ENCODE measurements at places on chromosomes 16 and 17.

GRCh38 chr16:88792078-88792550 lies 7.1 kb upstream of the PIEZO1 start:
- DNase-seq, result no peak

- DNase-seq, result no peak
Measured at GRCh38 chr17:21495281-21495680, 119.1 kb downstream of the KCNJ12 start.

- no peak for DNase-seq
Measured at GRCh38 chr17:73271072-73271471, 9.4 kb upstream of the CPSF4L start.

DNA sequence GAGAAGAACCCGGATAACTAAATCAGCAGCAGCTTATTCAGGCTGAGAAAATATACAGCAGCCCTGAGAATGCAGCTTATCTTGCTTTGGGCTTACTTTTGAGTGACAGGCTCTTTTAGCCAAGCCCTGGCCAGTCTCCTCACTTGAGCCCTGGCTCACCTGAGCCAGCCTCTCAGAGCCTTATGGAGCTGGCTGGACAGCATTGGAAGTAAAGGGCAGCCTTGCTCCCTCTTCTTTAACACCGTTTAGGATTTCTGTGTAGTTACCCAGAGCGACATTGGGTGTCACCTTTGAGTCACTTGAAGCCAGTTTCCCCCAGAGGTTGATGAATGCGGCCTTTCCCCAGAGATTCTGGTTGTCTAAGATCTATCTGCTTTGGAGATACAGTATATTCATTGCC lies 7.7 kb upstream of the NPIPB2 start:
- DNase-seq, result peak; percentile 34

GRCh38 chr16:77408607-77409006 lies 26.2 kb downstream of the ADAMTS18 start:
- no peak for DNase-seq

- no peak for DNase-seq
Measured at GRCh38 chr17:73835605-73836004, 191.4 kb upstream of the SDK2 start.

DNA sequence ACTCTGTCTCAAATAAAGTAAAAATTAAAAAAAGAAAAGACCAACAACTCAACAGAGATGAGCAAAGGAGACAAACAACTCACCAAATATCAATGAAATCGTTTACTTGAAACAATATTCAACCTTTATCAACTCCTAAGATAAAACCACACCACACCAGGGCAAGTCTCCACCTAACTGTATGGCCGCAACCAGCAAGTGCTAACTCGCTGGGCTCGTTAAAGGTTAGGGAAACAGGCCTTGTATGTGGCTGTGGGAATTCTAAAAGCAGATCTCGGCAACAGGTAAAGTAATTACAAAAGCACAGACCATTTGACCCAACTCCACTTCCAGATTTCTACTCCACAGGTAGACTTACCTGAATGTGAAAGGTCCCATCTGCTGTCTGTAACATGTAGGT lies 9.3 kb downstream of the ZCCHC14 start:
- no peak for DNase-seq

GRCh38 chr17:19719355-19720209 lies 3.2 kb upstream of the SLC47A2 start:
- DNase-seq, result no peak

DNA sequence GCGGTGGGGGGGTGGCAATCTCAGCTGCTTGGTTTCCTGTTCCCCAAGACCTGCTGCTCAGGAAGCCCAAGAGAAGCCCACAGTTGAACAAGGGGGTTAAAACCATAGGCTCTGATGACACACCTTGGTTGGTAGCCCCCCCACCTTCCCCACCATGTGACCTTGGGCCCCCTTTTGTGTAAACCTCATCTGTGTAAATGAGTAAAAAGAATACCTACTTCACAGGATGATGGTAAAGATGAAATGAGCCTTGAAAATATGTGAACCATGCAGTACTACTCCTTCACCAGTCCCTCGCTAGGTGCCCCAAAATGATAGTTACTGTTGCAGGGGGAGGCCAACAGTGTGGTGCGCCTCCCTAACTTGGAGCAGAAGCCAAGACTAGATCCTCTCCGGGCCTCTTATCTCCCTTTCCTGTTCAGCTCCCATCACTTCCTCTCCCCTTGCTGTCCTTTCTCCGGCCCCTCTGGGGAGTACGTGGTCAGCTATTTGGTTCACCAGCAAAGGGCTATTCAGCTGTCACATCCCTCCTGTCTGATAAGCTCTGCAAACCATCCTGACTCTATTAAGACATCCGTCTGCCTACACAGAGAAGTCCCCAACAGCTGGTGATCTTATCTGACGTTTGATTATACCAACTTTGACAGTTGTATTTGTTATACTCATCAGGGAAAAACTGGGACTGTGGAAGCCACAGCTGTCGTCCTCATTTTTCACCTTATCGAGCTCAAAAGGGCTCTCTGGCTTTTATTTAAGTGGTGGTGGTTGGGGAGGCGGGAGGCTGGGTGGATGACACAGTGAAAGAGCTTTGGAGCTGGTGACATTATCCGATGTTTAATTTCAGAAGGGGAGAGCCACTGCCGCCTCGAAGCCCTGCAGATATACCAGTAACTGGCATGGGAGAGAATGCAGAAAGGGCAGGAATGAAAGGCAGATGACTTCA lies 19.9 kb downstream of the DCAKD start:
- no peak for DNase-seq

DNA sequence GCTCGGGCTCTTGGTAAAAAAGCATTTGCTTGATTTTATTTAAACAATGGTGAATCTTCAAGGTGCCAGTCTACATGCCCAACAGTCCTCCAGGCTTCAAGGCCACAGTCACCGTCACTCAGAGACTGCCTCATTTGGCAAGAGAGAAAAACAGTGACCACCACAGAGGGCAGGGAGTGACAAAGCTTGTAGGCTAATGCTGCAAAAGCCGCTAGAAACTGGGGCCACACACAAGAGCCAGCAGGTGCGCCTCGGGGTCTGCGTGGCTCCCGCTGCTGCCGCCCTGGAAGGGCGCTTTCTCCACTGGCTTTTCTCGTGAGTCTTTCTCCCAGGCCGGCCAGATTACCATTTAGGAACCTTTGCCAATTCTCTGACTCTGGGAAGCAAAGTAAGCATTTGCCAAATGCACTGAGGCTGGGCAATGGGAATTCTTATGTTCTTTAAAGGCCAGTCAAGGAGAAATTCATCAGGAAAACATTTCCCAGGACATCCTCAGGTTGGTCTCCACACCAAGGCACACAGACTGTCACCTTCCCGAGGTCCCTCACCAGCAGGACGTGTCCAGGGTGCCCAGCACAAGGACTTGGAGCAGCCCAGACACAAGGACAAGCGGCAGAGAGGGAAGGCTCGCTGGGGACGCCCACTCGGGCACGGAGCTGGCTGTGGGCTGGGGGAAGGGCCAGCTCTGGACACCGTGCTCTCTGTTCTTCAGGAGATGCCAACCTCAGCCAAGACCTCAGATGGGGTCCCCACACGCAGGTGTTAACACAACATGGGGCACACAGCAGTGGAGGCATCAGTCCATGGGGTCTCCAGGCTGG lies 12.5 kb upstream of the C16orf95 start:
- no peak for DNase-seq

DNA sequence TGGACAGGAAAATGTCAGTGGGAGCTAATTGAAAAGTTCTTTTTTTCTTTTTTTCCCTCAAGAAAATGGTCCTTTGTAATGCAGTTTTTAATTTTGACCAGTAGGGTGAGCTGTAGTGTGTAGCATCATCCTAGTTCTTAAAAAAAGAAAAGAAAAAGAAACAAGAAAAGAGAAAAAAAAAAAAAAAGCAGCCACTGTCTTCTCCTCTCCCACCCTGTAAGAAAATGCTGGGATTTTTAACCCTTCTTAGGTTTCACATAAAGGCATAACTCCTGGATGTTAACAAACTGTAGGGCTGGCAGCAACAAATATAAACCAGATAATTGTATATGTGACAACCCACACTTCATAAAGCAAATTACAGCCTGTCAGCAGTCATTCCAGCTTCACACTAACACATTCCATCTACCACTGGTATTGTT lies 78.1 kb downstream of the SKAP1 start:
- DNase-seq, result no peak

GRCh38 chr16:57630931-57631845 lies 2.8 kb downstream of the ADGRG1 start:
- DNase-seq, result no peak

- DNase-seq, result no peak
Measured at GRCh38 chr17:38705523-38705802, 390 bp downstream of the MLLT6 start.

- DNase-seq, result no peak
Measured at GRCh38 chr16:15975172-15975571, 25.8 kb downstream of the ABCC1 start.

- DNase-seq, result no peak
Measured at GRCh38 chr17:52027620-52028295, 130.8 kb downstream of the CA10 start.

DNA sequence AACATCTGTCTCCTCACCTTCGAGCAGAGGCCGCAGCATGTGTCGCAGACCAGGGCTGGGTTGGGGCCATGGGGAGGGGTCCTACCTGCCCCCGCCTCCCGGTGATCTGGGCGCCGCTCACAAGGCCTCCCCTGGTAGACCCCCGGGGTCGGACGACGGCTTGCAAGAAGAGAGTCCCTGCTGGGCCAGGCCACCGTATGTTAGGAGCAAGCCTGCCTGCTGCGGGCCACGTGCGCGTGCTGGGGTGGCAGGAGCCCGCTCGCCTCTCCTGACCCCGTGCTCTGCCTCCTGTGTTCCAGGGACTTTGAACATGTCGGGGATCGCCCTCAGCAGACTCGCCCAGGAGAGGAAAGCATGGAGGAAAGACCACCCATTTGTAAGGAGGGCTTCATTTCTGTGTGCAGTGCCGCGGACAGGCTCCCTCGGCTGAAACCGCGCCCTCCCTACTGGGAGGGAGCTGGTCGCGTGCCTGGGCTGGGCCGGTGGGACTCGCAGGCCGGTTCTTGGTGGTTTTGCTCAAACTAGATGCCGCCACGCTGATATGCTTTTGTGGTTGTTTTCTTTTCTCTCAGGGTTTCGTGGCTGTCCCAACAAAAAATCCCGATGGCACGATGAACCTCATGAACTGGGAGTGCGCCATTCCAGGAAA lies 4.4 kb downstream of the UBE2I start:
- DNase-seq, result no peak

DNA sequence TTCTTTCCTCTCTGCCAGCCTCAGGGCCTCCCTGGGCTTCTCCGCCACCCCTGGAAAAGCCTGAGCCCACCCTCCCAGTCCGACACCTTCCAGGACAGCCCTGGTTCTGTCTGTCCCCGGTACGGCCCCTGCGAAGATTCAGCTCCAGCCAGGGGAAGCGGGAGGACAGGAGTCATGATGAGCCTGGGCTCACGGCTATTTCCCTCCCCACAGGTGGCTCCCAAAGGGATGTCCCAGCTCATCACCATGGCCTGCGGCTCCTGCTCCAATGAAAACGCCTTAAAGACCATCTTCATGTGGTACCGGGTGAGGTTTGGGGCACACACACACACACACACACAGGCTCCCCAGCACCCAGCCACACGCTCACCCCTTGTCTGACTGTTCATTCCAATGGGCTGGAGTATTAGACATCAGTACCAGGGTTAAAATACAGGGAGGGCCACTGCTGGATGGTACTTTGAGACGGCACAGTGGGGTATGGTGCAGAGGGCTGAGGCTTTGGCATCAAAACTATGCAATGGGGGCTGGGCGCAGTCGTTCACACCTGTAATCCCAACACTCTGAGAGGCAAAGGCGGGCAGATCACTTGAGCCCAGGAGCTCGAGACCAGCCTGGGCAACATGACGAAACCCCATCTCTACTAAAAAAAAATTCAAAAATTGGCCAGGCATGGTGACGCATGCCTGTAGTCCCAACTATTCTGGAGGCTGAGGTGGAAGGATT lies 32.8 kb downstream of the TMEM186 start:
- no peak for DNase-seq

DNA sequence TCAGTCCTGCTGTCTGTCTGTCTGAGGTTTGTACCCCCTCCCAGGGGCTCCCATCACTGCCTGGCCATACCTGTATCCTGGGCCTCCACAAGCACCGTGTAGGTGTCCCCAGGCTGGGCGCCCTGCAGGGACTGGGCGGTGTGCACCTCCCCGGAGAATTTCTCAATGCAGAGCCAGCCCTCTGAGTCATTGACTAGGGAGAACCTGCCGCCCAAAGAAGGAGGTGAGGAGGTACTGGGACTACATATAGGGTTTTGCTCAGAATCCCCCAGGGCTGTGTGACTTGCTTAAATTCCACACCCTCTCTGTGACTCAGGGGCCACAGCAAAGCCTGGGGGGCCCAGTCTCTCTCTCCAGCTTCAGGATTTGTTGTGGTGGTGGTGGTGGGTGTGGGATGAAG lies 7.6 kb downstream of the CDH16 start:
- no peak for DNase-seq

DNA sequence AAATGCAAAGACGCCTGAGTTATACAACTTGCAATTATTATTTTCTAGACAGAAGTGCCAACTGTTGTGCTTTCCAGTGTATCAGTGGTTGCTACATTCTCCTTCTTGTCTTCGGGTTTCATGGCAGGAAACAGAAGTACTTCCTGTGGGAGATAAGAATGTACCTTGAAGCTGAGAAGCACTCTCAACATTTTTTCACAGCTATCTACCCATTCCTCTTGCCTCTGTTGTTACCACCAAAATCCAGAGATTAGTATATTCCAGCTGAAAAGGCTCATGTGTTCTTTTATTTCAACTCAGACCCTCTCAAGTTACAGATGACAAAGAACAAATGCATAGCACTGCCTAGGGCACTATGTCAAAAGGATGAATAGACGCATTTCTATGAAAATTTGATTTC lies 4.8 kb upstream of the ADAT1 start:
- DNase-seq, result no peak

- peak; percentile 98 for DNase-seq
Measured at GRCh38 chr17:7856811-7857712, at the start of gene NAA38. Gene NAA38 (minus strand): TSS chr17:7857559. CDS start chr17:7857463, 96 bp downstream.

Measured in activated CD8-positive, alpha-beta T cell treated with anti-CD3 and anti-CD28 coated beads, Interleukin-2, amount 10 ng/mL, durations not matched to agents 7 days and 5 days (primary cell).